NCI-H1105 (cell line): ENCODE measurements at places on chromosomes 3 and 15.
A peak's percentile ranks its signal among the peaks of the same experiment; 100 is the strongest.

DNA sequence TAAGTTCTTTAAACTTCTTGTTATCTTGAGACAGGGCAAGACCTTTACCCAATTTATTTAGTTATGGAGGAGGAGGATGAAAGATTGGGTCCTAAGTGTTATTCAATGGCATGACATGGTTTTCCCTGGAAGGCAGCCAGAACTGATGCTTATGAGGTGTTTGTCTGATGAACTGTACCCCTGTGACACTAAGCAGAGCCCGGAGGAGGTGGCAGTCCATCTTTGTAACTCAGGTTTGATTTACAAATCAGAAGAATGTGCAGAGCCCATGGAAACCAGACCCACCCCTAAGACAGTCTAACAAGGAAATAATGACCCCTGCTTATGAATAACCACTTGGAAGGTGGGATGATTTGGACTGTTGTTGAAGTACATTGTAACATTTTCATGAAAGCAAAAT, 878.6 kb upstream of the NR2F2 start:
- no peak for DNase-seq

DNA sequence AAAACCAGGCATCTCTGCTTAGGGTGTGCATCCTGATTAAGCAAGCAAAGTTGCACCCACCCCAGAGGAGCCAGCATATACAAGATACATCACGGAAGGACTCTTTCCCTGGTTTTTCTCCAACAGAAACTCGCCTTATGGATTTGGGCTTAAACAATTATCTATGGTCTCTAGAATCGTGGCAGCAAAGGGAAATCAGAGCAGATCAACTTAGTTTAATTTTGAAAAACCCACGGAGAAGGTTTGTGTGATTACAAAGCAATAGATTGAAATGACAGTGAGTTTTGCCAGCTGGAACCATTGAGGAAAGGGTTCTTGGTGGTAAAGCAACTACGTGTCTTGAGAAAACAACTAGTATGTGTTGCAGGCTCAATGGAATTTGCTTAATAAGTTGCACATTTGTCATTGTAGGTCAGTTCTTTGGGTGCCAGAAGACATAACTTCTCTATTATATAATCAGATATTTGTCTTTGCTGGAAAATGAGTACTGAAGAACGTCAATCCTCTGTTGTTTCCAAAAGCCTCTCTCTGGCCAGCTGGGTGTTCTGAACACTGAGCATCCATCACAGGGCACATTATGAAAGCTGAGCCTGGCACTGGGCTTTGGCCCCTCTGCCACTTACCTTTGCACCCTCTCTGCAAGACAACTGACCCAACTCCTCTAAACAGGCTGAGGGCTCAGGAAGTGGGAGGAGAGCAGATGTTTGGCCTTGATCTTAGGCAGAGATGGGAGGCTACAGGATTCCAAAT, 75.7 kb upstream of the FBN1 start:
- no peak for DNase-seq

DNA sequence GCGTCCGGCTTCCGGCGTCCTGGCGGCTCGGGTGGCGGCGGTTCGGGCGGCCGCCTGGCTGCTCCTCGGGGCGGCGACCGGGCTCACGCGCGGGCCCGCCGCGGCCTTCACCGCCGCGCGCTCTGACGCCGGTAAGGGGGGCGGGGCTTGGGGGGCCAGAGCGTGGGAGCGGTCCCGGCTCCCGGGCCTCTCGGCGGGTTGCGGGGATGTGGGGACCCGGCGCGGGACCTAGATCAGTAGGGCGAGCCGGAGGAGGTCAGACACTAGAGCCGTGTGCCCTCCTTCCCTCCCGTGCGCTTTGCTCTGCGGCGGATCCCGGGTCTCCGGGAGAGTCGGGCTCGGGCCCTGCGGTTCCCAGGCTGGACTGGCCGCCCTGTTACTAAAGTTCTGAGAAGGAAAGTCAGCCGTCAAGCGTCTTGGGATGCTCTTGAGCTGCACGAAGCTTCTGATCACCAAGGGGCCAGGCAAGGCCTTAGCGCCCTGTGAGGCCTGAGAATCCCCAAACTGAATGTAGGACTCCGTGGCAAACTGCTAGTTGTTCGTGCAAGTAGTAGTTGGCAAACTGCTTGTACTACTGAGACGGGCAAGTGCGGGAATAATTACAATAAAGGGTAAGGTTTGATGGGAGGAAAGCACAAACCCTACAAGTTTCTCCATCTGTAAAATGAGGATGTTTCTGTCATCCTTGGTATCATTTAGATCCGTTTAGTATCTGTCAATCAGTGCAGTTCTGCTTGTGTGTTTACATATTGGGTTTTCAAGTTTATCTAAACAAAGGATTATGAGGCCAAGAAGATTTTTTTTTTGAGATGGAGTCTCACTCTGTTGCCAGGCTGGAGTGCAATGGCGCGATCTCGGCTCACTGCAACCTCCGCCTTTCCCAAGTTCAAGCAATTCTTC, 587 bp downstream of the PIGX start:
- peak; percentile 78 for DNase-seq

DNA sequence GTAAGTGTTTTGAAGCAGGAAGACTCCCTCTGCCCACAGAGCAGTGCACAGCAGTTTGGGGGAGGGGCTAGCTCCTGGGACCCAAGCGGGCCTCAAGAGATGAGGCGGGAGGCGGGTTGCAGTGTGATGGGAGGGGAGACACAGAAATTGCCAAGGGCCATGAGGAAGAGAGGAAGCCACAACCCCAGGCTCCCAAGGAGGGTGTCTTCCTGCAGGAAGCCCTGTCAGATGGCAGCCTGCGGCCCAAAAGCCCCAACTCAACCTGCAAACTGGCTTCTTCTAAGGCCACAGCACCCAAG, 7.3 kb upstream of the ISLR2 start:
- DNase-seq, result no peak

DNA sequence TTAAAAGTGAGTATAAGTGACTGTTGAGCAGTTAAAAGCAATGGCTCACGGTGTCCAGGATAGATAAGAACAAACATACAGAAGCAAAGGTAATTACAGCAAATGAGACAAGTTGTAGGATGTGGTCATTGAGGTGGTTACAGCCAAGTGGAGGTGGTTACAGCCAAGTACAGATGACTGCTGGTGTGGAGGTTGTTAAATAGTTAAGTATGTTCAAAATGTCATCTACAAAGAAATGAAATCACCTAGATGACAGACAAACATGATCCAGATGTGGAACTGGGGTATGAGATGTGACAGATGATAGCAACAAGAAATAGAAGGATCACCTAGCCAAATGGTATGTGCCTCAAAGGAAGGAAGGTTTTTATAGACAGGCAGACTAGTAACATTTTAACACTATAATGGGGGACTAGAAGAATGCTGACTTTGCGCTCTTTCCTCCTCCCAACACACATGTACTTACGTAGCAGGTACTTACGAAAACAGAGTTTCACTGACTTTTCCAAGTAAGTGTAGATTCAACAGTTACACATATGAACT, 6.8 kb upstream of the ANKRD28 start:
- no peak for DNase-seq

- DNase-seq, result no peak
Observed at GRCh38 chr3:108605491-108605890, 16.0 kb downstream of the DZIP3 start.
